ENCODE measurements at places on chromosomes 13 and 19. TPM values are rescaled to one million over a fixed set of nuclear protein-coding genes. Genes with fewer than 3 reads are reported as not detected.

Gene TMED1
- polyA plus RNA-seq, result 45.8 TPM

- no peak for DNase-seq
Measured at GRCh38 chr13:51971520-51972426, 39.5 kb downstream of the ATP7B start.

Gene GFY
- polyA plus RNA-seq, result not detected

GRCh38 chr19:37583340-37583739, 11.3 kb downstream of the ZNF571 start:
- no peak for DNase-seq

Measured in left kidney (tissue), 8 donors.